GM19239 (cell line): ENCODE measurements at places on chromosomes 3 and 15.
A peak's percentile ranks its signal among the peaks of the same experiment; 100 is the strongest.

- DNase-seq, result peak; percentile 7
These were observed 167.6 kb upstream of the ST8SIA2 start for GRCh38 chr15:92226020-92226612.

DNA sequence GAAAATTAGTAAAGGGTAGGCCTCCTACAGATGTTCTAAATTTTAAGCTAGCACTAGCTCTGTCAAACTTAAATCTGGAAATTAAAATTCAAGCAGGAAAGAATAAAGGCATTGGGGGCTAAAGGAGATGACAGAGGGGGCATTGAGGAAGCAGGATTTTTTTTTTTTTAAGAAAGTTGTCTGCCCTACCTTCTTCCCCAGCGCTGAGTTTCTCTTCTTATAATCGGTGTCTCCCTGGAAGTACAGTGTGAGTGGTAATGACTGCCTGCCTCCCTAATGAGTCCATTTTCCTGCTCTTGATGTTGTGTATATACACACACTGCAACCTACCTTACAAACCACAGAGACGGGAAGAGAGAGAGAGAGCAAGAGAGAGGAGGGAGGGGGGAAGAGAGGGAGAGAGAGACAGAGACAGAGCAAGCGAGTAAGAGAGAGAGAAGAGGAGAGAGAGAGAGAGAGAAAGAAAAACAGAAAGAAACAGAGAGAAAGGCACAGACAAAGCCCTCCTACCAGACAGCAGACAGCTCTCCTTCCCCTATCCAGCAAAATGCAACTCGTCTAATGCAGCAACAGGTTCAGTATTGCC is 47.0 kb downstream of the ZBTB20 start:
- DNase-seq, result no peak

DNA sequence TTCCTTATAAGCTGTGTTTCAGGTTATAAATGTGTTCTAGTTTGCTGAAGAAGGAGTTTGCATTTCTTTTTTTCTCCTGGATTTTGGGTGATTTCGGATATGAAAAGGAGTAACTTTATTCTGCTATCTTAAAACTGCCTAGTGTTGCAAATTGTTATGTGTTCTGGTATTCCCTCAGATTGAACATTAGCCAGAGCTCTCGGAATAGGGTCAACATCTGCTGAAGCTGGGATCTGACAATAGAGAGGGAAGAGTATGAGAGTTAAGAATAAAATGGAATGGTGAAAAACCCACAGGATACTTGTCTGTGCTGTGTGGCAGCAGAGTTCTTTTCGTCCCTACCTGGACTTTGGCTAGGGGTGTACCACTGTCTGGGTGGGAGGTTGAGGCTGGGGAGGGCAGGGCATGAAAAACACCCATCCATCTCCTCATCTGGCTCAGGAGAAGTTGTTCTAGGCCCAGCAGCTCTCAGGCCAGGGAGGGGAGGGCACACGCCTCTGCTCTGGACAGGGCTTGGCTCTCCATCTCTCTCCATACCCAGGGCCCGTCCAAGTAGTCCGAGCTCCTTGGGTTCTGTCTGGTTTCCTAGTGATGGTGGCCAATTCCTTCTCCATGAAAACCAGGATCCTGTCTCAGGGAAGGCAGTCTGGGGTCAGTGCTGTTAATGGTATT is 13.2 kb downstream of the SPSB4 start:
- DNase-seq, result no peak

- DNase-seq, result no peak
These were observed 265.7 kb downstream of the DIPK2A start for GRCh38 chr3:144237351-144237750.

DNA sequence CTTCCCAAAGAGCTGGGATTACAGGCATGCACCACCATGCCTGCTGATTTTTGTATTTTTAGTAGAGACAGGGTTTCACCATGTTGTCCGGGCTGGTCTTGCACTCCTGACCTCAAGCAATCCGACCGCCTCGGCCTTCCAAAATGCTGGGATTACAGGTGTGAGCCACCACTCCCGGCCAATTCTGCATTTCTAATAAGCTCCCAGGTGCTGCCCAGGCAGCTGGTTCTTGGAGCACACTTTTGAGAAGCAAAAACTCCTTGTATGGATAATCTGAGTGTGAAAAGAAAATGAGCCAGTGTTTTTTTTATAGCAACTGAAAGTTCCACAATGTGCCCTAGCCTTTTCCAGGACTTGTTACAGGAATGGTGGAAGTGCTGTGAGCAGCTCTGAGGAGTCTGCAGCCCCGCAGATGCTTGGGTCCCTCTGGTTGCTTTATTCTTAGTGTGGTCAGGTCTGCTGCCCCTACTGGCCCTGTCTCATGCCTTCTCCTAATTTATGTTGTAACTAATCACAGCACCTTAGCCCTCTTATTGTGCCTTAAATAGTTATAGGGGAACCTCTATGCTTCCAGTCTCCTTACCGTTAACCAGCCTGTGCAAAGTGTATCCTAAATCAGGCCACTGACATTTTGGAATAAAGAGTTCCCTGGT is 13.5 kb upstream of the KCNAB1 start:
- DNase-seq, result no peak

GRCh38 chr15:96324192-96324895 is 6.2 kb upstream of the NR2F2 start:
- DNase-seq, result no peak

DNA sequence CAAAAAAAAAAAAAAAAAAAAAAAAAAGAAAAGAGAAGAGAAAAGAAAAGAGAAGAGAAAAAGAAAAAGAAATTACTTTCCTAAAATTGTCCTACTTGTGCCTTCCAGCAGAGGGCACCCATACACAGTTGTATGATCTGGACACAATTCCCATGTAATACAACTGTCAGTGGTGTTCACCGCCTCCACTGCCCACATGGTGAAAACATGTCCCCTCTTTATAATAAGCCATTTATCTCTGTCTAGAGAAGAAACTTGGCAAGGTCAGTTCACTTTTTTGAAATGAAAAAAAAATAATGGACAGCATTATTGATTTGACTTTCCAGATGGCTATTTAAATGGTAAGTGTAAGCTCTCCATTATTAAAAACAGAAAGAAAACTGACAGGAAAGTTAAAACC is 459.4 kb downstream of the GBE1 start:
- DNase-seq, result peak; percentile 7

DNA sequence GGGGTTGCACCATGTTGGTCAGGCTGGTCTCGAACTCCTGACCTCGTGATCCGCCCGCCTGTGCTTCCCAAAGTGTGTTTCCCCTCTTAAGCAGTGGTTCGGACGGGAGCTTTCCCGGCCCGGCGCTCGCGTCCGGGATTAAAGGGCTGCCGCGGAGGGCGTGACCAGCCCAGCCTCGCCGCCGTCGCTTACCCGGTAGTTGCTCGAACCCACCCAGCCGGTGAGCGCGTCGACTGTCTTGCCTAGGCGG is 513 bp downstream of the CLASP2 start:
- DNase-seq, result no peak

DNA sequence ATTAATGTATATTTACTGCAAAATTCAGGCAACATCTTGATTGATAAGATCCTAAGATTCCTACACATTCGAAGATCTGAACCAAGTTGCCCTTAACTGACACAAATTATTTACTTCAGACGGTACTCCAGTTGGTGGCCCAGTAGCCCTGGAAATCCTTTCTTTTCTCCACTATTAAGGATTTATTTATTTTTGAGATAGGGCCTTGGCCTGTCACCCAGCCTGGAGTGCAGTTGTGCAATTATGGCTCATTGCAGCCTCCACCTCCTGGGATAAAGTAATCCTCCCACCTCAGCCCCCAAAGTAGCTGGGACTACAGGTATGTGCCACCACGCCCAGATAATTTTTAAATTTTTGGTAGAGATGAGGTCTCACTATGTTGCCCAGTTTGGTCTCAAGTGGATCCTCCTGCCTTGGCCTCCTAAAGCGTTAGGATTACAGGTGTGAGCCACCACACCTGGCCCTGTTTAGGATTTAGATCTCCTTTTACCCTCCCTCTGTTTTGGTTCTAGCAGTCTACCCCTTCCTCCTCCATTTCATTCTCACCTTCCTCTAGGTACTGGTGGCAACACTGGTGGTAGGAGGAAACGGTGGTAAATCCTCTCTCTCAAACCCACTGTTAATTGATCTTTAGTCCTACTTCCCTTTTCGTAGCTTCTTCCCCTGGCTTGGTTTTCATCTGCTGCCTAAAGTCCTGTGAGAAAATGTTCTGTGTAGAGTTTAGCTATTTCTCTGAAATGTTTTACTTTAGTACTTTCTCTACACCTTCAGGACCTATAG is 12.7 kb upstream of the ZNF609 start:
- no peak for DNase-seq

DNA sequence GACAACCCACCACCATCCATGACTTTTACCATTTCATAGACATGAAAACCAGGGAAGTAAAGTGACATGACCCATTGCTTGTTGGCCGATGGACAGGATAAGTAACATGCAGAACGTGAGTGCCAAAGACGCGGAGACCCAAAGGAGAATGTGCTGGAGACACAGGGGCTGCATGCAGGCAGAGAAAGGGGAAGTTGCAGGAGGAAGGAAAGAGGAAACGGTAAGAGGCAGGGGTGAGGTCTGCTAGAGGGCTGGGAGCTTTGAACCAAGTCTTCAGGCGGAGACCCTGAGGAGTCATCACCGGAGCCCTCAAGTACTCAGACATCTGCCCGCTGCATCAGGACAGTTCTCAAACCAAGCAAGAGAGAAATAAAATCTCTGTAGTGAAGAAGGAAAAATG is 34.9 kb downstream of the MAGEF1 start:
- no peak for DNase-seq

DNA sequence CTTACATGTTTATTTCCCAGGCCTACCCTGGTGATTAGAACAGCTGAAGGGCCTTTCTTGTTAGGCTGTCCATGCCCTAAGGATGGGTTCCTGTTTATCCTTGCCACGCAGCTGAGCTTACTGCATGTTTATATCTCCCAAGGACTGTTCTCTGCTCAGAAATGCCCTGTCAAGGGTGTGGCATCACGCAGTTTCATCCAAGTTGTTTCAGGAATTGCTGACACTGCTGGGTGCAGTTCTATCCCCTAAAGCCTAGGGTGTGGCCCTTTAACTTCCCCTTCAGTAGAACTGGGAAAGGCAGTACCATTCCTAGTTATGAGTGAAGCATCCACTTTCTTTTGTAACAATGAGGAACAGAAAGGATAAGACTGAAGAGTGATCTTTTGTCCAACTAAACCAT is 5.0 kb downstream of the ELL3 start:
- no peak for DNase-seq

DNA sequence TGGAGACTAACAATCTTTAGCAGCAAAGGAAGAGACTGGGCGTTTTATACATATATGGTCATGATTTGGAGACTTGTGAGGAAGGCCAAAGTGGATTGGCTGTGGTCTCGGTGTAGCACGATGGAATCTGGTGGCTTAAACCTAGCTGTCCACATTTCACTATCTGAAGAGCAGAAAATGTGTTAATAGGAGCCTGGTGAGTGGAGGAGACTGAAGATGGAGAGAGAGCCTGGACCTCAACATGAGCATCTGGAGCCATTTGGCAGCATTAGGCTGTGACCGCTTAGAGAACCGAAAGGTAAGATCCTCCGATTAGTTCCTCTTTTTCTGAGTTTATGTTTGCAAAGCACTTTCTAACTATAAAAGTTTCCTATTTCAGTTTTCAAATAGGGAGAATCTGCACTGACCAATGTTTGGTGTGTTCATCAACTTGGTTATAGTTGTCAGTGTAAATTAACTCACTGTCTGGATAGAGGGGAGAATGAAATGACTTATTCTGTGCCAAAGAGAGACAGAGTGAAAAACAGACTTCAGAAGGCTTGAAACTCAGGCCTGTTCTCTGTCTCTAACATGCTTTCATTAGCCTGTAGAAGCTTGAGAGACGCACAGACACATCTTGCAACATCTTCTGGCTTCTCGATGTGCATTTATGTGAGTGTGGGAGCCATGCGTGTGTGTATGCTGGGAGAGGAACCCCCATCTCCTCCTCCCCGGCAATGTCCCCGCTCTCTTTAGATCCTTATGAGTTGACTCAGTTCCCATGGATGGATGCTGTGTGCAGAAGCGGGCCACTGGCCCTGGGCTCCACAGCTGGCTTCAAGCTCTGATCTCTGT is 244.7 kb upstream of the TBL1XR1 start:
- DNase-seq, result peak; percentile 58

- DNase-seq, result no peak
These were observed 28.2 kb upstream of the TRIM59 start for GRCh38 chr3:160477750-160478149.

DNA sequence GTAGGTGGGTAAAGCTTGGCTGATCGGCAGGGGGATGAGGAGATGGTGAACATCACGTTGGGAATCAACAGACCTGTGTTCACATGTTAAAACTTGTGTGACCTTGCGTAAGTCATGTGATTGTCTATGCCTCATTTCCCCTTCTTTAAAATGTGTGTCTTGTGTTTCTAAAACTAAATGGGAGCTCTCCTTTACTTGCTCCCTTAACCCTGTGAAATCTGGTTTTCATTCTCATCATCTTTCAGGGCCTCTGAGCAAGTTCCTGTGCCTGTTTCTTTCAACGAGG is 29.7 kb upstream of the IREB2 start:
- DNase-seq, result no peak

DNA sequence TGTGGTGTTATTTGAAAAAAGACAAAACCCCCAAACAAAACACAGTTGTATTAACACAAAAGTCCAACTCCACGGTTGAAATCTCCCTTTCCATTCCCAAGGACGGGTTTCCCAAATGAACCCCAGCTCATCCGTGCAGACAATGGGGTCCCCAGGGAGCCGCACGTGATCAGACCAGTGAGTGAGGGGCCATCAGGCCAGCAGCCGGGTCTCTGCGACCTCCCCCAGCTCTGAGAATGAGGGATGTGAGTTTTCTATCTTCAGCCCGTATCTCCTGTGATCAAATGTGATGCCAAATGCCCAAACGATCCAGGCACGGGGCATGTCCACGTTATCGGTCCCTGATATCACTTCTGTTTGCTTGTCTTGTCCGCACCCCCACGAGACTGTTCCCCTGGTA is 138.0 kb downstream of the OPA1 start:
- no peak for DNase-seq

- no peak for DNase-seq
These were observed 35.9 kb downstream of the ADCY5 start for GRCh38 chr3:123412811-123413604.

DNA sequence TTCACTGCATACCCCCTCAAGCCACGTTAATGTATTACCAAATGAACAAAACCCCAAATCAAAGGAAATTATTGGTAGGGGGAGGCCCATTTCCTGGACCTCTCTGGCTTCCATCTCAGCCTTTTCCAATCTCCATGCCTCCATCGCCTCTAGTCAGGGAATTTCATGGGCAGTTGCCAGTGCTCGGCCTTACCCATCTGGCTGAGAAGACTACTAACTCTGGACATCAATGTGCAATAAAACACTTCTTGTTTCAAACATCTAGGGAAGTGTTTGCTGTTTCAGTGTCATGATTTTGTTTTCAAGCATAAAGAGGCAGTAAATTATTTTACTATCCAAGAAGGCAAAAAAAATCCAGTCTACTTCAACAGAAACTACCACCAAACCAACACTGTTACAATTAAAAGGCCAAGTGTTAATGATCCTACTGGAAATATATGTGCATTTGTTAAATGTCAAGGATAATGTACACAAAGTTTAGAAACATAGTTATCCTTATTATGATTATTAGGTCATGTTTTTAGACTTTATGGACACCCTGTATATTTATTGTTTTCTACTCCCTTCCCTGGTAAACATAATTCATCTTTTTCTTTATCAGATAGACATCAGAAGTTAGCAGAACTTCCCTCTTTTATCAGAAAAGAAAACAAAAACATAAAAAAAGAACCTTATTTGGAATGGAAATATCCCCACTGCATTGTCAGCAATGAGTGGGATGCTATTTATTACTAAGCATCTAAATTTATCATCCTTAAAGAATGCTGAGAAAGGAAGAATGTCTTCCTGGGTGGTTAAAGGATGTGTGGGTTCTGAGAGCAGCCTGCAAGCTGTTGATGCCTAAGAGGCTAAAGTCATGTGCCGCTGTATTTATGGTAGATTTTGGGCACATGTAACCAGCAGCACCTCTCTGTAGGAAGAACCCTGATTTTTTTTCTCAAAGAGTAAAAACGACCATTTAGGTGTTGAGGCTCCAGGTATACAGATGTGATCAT is 15.2 kb downstream of the LDHAL6B start:
- no peak for DNase-seq
